ENCODE measurements at places on chromosomes 13 and 19.

DNA sequence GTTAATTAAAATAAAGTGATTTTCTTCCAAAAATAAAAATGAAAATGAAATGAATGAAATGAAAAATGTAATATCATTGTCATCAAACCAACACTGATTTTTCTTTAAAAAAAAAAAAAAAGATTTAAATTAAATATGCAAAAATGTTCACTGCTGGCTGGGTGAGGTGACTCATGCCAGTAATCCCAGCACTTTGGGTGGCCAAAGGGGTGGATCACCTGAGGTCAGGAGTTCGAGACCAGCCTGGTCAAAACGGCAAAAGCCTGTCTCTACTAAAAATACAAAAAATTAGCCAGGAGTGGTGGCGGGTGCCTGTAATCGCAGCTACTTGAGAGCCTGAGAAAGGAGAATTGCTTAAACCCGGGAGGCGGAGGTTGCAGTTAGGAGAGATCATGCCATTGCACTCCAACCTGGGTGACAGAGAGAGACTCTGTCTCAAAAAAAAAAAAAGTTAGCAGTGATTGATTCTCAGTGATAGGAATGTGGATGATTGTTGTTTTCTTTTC lies 44.6 kb upstream of the LSM14A start:
- DNase-seq = no peak

GRCh38 chr13:113431171-113431570 lies 22.1 kb downstream of the ADPRHL1 start:
- DNase-seq = no peak

DNA sequence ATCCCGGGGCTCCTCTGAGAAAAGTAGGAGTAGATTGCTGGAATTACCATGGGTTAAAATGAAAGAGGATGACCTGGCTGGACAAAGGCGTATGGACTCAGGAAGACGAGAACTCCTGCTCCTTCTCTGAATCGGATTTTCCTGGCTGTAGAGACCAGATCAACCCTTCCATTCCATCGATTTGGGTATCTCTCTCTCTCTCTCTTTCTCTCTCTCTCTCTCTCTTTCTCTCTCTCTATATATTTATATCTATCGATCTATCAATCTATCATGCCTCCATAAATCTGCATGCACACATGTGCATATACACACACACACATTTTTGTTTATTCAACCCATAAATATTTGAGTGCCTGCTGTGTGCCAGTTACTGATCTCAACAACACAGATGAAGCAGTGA lies 234.9 kb downstream of the LMO7 start:
- no peak for DNase-seq

GRCh38 chr19:35860436-35860817 lies 3.7 kb downstream of the KIRREL2 start:
- no peak for DNase-seq

DNA sequence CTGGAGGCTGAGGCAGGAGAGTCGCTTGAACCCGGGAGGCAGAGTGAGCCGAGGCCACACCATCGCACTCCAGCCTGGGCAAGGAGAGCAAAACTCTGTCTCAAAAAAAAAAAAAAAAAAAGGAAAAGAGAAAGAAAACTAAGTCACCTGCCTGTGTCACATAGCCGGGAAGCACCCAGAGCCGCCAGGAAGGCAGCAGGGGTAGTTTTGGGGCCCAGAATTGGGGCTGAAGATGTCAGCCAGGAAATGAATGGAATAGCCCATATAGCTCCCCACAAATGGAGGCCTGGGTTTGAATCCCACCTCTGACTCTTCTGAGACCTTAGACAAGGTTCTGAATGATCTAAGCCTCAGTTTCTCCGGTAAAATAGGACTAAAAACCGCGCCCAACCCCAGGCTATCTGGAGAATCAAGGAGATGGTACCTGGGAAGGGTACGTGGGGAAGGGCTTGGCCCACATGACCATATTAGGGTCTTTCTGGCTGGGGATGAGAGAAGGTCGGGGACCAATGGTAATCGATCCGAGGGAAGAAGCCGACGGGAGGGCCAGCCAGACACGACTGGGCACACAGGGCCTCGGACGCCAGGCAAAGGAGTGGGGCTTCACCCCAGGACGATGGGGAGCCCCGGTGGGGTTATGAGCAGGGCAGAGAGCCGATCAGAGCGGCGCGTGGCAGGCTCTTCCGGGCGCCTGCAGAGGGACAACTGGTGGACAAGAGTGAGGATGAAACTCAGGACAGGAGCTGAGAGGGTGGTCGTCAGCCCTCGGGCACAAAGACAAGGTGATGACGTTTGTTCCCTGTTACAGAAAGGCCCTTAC lies 14.4 kb downstream of the CCDC124 start:
- DNase-seq = no peak

- no peak for DNase-seq
These were observed 177.3 kb downstream of the COL4A1 start for GRCh38 chr13:110129539-110130186.

DNA sequence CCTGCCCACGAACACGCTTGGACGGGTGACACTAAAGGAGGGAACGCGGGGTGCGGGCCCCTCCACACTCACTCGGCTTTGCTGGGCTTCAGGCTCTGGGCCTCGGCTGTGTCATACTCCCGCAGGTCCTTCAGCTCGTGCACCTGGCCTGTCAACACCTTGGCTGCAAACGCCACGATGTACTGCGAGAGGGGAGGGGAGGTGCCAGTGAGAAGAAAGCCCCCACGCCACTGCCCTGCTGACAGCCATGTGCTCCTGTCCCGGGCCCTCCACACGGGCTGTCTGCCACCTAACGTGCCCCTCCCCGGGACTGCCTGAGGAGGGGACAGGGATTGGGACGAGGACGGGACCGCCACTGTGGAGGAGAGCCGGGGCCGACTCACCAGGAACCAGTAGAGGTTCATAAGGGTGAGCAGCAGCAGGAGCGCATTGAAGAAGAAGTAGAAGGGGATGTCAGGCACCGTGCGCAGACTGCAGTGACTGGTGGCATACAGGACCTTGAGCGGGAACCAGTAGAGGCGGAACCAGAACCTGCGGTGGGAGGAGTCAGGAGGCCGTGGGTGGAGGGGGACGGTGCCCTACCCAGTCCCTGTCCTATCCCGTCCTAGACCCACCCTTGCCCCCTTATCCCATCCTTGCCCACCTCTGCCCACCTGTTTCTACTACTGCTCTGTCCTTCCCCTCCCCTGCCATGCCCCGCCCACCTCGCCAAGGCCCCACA lies 16.9 kb downstream of the CERS1 start:
- DNase-seq = no peak

- no peak for DNase-seq
These were observed 303.6 kb upstream of the PRR20A start for GRCh38 chr13:56837161-56837560.

- DNase-seq = no peak
These were observed 10.2 kb downstream of the C19orf25 start for GRCh38 chr19:1468821-1469254.

- DNase-seq = peak; percentile 72
These were observed 20.9 kb downstream of the COG6 start for GRCh38 chr13:39676315-39676876.

GRCh38 chr19:6384381-6384780 lies 8.6 kb downstream of the GTF2F1 start:
- no peak for DNase-seq

GRCh38 chr13:107901996-107902562 lies 313.3 kb downstream of the LIG4 start:
- DNase-seq = no peak

GRCh38 chr19:11480715-11481533 lies at the start of gene ELAVL3:
Gene ELAVL3 (minus strand): TSS chr19:11481046. CDS start chr19:11480608, 438 bp downstream.
- DNase-seq = no peak

GRCh38 chr13:112066624-112067004 lies 335 bp upstream of the SOX1 start:
- DNase-seq = no peak

DNA sequence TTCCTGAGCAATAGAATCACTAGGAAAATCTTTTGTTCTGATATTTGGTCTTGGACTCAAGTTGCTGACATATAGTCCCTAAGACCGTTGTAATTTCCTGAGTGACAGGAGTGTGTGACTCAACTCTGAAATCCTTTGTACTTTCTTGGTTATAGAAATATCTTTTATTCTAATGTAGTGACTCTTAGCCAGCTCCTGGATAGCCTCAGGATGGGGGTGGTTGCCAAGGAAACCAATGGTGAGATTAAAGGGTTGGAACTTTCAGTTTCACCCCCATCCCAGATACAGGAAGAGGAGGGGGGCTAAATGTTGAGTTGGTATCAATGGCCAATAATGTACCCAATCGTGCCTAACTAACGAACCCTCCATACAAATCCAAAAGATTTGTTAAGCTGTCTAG lies 41.8 kb downstream of the MBD3L2B start:
- no peak for DNase-seq

GRCh38 chr19:18397242-18398202 lies at the start of gene LRRC25:
Gene LRRC25 (minus strand): TSS chr19:18397622. CDS start chr19:18396963, 659 bp downstream.
- peak; percentile 79 for DNase-seq

GRCh38 chr19:11265785-11266236 lies 3.5 kb upstream of the DOCK6 start:
- no peak for DNase-seq

- no peak for DNase-seq
These were observed 158.0 kb downstream of the DLEU7 start for GRCh38 chr13:50685491-50685890.

DNA sequence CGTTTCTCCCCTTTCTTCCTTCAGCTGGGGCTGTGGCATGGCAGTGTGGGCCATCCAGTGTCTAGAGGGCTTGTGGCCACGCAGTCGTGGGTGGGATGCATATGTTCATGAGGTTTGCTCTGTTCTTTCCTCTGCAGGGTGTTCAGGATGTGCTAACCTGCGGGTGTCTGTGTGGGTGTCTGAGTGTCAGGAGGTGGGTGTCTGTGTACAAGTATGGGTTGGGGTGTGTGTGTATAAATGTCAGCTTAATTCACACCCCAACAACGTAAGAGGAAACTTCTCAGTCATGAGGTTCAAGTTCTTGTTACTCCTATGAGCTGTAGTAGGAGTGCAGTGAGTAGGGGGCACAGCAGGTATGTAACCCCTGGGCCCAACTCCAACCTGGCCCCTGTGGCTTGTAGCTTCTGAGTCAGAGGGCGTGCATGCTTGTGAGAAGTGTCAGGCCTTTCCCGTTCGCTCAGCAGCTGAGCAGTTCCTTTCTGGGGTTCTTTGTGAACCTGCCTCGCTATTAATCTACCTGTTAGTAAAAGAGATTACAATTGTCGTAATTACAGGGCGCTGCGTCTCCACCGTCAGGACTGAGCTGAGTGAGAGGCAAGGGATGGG lies 49.1 kb downstream of the NFIX start:
- DNase-seq = no peak

DNA sequence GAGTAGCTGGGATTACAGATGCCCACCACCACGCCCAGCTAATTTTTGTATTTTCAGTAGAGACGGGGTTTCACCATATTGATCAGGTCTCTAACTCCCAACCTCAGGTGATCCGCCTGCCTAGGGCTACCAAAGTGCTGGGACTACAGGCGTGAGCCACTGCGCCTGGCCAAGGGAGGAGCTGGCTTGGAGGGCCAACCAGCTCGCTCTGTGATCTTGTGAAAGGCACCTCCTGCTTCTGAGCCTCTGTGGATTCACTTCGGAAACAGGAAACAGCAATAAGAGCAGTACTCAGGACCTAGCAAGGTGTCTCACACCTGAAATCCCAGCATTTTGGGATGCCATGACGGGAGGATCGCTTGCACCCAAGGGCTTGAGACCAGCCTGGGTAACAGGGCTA lies 2.0 kb upstream of the ELL start:
- no peak for DNase-seq

- no peak for DNase-seq
These were observed 53.3 kb downstream of the SOX21 start for GRCh38 chr13:94658926-94659597.

DNA sequence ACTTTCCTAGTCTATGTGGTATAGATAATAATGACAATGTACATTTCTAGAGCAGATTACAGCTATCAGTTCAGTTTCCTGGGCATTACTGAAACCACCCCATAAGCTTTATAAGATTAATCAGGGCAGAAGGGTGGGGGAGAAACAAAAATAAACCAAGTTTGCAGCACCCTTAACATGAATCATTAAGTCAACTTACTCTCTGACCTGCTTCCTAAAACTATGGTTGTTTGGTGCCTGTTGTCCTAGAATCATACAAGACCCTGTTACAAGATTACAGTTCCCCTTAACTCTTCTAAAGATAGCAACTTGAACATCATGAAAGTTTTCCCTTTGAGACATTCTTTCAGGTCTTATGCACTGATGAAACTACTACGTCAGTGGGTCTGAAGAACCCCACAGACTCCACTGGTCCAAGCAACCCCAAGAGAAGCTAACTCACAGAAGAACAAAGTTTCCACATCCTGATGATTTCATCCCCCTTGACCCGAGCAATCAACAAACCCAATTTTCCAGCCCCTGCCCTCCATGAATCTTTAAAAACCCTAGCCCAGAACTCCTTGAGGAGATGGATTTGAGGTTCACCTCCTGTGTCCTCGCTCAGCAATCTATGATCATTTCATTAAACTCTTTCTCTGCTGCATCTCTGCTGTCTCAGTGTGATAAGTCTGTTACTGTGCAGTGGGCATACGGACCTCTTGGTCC lies 336.5 kb downstream of the FOXO1 start:
- no peak for DNase-seq

DNA sequence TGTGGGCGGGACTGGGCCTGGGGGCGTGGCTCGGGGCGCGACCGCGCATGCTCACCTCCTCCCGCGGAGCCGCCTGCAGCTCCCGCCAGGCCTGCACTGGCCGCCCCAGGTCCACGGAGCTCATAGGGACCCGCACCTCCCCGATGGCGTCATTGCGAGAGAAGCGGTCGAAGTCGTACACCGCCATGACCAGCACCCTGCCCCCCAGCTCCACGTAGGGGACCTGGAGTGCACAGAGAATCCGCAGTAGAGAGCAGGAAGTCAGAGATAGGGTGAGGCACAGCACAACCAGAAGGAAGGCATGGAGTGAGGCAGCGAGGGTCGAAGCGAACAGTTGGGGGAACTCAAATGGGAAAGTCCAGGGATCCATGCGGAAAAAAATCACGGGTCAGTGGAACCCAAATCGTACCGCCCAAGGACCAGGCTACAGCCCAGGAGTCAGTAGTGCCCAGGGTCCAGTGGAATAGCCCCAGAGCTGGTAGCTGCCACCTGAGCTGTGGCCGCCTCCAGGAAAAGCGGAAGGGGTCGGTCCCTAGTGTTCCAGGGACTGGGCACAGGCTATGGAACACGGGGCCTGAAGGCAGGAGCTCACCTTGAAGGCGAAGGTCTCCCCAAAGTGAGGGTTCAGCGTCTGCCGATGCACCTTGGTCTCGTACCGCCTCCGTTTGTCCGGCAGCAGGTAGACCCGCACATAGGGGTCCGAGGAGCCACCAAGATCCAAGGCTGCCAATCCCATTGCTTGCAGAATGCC lies 4.8 kb downstream of the SYT5 start:
- DNase-seq = no peak

DNA sequence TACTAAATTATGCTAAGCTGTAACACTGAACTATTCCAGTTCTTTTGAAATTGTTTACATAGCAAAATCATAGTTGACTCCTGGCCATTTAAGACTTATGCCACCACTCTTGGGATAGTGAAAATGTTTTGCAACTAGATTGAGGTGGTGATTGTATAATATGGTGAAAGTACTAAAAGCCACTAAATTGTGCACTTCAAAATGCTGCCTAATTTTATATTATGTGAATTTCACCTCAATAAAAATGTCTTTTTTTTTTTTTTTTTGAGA lies 5.0 kb upstream of the SAE1 start:
- DNase-seq = no peak

All from AML-193 (cell line).